ENCODE measurements at places on chromosomes 5 and 9.

DNA sequence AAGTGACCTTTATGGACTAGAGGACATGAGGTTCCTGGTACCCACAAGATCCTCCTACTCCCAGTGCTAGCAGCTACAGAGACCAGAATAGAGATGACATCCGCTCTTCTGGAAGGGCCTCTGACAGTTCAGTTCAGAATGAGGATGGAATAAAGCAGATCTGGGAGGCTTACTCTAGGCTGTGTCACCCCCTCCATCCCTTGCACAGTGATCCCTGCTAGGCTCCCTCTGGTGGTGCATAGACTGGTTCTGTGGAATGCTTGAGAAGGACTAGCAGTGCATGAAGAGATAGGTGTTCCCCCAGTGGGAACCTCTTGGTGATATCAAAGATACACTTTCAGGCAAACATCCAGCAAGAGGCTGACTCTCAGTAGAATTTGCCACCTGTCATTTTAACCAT lies 83.0 kb downstream of the NPR3 start:
- DNase-seq, result no peak

GRCh38 chr5:4725594-4725993 lies 414.5 kb upstream of the ADAMTS16 start:
- DNase-seq, result no peak

- no peak for DNase-seq
Observed at GRCh38 chr5:158284242-158284641, 425.3 kb upstream of the CLINT1 start.

DNA sequence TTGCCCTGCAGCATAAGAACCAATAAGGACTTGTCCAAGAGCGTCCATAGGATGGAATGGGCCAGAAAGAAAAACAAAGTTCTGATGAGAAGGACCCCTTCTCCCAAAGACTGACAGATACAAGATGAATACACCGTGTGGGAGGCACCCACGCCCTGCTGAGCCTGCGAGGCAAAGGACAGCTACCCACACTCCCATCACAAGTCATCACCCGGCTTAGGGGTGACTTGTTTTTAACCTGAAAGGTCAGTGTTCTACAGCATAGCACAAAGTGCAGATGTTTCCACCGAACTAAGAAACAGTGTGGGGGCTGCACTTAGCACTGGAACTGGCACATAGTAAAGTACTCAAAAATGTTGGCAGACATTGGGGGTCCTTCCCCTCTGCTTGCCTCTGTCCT lies 13.9 kb downstream of the TNIP1 start:
- no peak for DNase-seq

- no peak for DNase-seq
Observed at GRCh38 chr5:110757118-110757729, 18.4 kb downstream of the SLC25A46 start.

GRCh38 chr9:89342213-89342612 lies 23.9 kb downstream of the SECISBP2 start:
- no peak for DNase-seq

- no peak for DNase-seq
Observed at GRCh38 chr9:129908906-129909305, 73.6 kb downstream of the USP20 start.

DNA sequence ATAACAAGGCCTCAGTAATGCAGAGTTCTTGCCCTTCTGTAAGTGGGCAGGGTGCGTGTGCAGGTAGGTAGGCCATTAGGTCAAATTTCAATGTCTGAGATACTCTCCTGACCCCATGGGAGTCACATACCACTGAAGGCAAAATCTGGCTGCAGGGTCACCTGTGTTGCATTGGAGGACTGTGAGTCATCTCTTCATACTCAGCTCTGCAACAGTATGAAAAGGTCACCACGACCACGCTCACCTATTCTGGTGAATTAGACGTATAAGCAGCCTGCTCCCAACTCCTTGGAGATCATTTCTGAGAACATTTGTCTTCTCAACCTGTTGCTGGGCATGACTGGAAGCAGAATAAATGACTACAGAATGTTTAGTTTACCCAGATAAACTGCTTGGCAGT lies 599.8 kb downstream of the PDE4D start:
- DNase-seq, result no peak

GRCh38 chr5:77218263-77218662 lies 7.8 kb downstream of the PDE8B start:
- no peak for DNase-seq

GRCh38 chr5:29382780-29383179 lies 1810.7 kb upstream of the CDH6 start:
- no peak for DNase-seq

- DNase-seq, result peak; percentile 1
Observed at GRCh38 chr5:155616779-155617392, 603.3 kb downstream of the KIF4B start.

DNA sequence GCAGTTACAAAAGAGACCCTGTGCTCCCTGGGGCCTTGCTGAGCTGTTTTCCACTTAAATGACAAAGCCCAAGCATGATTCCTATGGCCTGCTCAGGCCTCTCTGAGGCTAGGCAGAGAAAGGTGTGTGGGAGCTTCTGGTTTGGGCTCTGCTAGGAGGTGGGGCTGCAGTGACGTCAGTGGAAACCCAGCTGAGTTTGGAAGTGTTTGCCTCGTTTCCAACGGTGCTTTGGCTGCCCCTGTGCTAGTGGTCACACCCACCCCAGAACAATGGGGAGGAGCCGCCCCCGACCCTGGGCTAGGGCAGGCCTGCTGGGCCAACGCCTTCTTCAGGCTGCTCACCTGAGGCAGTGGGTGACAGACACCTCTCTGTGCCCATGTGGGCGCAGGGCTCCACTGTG lies 10.4 kb downstream of the ANGPTL2 start:
- no peak for DNase-seq

DNA sequence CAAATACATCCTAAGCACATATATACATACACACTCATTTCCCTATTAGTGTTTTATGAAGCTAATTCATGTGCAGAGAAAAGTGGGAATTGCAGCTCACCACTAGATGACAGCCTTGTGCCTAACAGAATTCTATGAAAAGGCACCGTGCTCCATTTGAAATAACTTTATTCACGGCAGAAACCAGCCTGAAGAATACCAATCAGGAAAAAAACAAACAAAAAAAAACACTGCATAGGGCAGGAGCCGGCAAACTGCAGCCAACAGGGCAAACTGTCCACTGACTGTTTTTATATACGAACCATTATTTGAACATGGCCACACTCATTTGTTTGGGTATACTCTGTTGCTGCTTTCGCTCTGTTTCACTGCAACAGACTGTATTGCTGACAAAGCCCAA lies 33.6 kb downstream of the ERMP1 start:
- peak; percentile 37 for DNase-seq

DNA sequence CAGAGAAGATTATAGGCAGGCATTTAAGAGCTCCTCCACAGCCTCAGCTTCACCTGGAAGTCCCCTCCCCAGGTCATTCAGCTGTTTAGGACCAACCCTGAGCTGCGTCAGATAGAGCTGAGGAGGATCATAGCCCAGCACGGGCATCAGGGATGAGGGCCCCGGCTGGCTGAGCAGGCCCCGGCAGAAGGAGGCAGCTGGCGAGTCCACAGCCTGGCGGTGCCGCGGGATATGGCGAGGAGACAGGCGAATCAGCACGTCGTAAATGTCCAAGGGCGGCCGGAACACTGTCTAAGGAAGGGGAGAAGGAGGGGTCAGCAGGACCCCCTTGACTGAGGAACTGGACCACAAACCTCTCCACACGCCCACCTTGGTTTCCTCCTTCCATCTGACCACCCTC lies 10.6 kb downstream of the NOL6 start:
- DNase-seq, result no peak

DNA sequence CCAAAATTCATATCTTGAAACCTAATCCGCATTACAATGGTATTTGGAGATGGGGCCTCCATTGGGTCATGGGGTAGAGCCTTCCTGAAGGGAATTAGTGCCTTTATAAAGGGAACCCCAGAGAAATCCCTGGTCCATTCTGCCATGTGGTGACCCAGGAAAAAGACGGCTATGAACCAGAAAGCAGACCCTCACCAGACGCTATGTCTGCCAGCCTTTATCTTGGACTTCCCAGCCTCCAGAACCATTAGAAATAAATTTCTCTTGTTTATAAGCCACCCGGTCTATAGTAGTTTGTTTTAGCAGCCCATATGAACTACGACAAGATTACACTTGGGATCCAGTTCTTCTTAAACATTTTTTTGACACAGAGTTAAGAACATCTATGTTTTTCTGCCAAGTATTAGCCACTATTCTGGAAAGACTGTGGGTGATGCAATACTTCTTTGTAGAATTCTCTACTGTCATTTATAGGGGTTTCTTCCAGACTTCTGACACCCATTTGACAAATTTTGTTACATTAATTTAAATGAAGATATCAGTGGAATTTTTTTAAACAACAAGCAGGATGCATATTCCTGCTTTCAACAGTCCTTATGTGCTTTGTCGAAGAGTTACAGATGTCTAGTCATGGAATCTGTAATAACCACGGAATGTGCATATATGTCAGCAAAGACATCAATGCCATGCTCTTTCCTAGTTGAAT lies 572.4 kb downstream of the NR2F1-AS1 start:
- no peak for DNase-seq

DNA sequence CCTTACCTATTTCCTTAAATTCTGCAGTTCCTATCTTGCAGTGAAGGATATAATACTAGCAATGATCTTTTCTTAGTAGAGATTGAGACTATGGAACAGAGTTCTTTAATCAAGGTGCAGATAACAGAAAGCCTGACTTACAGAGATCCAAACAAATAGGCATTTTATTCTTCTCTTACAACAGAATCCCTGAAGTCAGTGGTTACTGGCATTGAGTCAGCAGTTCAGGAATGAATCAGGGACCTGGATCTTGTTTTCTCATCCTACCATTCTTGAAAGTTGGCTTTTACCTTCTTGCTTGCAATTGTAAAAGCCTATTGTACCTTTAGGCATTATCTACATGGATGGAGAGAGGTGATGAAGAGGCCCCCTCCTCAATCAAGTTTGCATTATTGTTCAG lies 47.5 kb upstream of the TLE4 start:
- peak; percentile 6 for DNase-seq

DNA sequence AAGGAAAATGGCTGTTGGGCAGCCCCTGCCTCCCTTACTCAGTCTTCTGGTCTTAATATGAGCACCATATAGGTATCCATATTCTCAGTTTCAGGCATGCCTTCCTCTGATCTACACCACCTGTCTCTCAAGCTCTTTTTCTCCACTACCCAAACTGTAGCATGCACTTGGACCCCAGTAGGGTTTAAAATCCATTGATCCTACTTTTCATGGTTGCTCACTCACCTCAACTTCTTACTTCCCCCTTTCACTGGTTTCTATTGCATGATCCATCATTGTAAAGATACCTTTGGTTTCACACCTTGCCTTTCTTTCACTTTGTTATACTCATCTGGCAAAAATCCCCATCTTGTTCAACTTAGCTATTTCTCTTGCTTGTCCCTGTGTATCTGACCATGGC lies 159.4 kb downstream of the KDM4C start:
- no peak for DNase-seq

DNA sequence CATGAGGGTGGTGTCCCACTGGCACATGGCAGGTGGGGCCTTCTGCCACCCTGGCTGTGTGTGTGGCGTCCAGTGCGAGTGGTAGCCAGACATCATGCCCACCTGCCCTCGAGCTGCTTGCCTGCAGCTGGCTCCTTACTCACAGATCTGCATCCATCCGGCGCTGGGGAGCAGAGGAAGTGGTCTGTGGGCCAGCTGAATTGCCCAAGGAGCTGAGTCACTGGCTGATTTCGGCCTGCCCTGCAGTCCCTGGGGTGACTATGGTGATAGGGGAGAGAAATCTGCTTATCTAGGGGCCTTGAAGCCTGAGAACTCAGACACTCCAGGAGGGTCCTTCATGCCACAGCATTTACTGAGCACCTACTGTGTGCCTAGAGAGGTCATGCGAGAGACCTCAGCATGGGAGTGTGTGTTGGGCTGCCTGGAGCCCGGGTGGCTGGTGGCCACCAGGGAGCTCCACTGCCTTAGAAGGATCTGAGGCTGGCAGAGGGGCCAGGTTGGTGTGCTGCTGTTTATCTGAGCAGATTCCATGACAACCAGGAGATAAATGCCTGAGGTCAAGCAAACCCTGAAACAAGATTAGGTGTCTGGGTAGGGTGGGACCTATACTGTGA lies 57.1 kb downstream of the SLC22A5 start:
- peak; percentile 89 for DNase-seq

- DNase-seq, result no peak
Observed at GRCh38 chr5:30968971-30969370, 224.5 kb upstream of the CDH6 start.

DNA sequence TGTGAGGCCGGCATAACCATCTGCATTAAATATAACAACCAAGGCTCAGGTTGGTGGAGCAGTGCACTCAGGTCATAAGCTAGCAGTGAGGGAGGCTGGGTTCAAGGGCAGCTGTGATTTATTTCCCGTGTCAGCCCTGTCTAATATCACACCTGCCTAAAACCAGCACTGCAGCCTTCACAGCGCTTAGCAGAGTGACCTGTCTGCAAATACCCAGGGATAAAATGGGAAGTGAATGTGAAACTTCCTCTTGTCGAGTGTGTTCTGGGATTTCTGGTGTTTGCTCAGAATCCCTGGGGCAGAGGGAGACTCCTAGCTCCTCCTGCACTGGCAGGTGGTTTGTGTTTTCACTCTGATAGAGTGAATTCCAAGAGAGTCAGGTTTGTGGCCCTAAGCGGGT lies 57.5 kb downstream of the ZNF510 start:
- DNase-seq, result no peak

GRCh38 chr9:100474082-100474923 lies 1.4 kb downstream of the TMEFF1 start:
- DNase-seq, result no peak

DNA sequence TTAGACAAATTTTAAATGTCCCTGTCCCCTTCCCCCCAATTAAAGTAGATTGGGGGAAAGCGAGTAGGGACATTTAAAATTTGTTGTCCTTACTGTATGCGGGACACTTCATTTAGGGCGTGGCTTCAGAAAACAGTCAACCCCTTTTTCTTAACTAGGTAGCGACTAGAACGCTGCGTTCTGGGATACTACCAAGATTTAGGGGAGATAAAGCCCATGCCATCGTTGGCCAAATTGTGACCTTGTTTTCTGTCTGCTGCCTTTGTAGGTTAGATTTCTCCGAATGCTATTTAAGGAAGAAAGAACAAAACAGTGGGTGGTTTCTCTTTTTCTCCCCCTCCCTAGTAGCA lies 1.2 kb downstream of the CKS2 start:
- DNase-seq, result no peak

GRCh38 chr9:111955048-111955447 lies 58.4 kb downstream of the UGCG start:
- no peak for DNase-seq

DNA sequence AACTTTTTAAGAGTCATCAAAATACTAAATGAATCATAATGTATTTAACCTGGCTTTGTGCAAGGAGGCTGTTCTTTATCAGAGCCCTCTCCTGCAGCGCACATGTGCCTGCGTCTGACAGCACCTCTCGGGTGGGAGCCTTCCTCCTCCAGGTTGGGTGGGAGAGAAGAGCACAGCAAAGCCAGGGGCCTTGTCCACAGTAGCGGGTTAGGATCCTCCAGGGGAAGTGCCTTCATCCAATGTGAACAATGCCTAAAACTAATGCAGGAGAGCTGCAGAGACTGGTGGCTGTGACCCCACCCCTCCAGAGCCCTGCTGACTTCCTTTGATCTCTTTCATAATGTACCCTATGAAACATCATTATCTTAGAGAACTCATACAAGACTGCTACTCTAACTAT lies 10.2 kb downstream of the UBE2QL1 start:
- no peak for DNase-seq

- DNase-seq, result no peak
Observed at GRCh38 chr5:89095341-89095740, 212.4 kb upstream of the MEF2C start.

- no peak for DNase-seq
Observed at GRCh38 chr5:76383126-76383832, 19.8 kb upstream of the IQGAP2 start.
